ENCODE measurements at places on chromosomes 16 and 17.

- DNase-seq, result no peak
Measured at GRCh38 chr16:80971819-80972218, 34.9 kb downstream of the CMC2 start.

DNA sequence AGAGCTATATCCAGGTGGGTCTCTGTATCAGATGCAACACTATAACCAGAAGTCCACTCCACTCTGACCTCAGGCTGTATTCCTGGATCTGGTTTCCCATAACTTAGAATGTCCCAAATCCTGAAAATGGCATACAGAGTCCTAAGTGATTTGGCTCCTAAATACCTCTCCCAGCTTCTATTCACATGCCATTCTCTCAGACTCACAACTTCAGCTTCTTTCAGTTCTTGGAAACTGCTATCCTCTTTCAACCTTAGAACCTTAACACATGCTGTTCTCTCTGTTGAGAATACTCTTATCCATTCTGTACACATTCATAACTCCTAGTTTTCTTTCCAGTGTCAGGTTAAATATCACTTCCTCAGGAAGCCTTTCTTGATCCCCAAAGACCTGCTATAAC is 132.0 kb downstream of the BRIP1 start:
- no peak for DNase-seq

DNA sequence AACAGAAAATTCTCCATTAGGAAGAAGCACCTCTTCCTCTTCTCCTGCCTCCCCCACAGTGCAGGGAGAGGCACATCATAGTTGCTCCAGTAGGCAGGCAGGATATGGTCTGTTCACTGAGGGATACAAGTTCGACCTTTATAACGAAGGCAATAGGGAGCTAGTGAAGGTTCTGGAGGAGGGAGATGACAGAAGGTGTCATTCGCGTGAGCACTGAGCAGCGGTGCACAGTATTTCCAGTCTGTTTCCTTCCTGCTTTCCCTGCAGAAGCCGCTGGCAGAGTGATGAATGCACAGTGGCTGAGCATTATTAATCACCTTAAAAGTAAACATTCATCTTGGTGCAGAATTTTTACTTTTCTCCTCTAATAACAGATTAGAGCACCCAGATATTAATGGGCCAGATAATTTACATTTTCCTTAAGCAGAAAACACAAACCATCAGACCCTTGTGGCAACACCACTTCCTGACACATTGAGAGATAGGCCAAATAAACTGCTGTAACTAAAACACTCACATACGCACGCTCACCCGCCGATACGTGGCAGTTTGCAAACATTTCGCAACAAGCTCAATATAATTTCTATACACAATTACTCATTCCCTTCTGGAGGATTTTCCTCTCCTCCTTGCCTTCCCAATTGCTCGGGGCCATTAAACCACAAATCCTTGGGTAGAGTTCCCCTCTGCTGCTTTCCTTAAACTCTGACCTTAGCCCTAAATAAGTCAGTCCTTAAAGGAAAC is 69.5 kb downstream of the AIPL1 start:
- no peak for DNase-seq

- peak; percentile 45 for DNase-seq
Measured at GRCh38 chr17:74852237-74853047, 7.2 kb downstream of the GRIN2C start.

GRCh38 chr16:17556276-17557052 is 85.7 kb upstream of the XYLT1 start:
- no peak for DNase-seq

DNA sequence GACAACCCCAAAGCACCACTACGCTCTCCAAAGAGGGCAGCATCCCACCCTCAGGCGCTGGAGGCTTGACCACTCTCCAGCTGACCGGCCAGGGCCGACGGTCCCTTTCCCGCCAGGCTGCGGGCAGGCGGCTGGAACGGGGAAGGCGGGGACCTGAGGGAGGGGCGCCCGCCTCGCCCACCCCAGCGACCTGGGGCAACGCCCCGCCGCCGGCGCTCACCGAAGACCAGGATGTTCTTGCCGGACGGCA is 431 bp downstream of the DYNC1LI2 start:
- no peak for DNase-seq

- DNase-seq, result no peak
Measured at GRCh38 chr17:11608396-11608795, 10.1 kb downstream of the DNAH9 start.

DNA sequence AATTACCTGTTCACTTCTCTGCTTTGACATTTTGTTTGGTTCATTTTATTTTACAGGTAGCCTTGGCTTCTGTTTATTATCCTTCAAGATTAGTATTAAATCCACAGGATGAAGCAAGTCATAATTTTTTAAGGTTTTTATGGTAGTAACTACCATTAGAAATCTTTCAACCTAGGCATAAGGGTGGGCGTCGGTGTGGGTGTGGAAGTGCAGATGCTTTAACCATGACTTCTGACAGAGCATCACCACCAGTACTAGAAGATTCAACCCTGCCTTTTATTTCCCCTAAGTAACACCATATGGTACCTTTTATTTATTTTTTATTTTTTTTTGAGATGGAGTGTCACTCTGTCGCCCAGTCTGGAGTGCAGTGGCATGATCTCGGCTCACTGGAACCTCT is 22.7 kb downstream of the AP2B1 start:
- no peak for DNase-seq

DNA sequence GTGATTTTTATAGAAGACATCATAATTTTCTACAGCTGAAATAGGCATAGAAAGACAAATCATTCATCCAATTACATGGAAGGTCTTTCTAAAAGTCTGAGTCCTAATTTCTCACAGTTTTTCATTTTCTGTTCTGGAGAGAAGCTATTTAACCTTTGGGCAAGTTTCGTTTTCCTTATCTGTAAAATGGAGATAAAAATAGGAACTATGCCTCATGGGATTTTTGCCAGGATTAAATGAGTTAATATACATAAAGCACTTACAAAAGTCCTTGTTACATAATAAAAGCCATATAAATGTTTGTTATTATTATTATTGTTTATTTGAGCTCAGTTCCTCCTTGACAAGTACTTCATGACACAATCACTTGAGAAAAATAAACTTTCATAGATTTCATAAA is 121.4 kb downstream of the SKAP1 start:
- no peak for DNase-seq

DNA sequence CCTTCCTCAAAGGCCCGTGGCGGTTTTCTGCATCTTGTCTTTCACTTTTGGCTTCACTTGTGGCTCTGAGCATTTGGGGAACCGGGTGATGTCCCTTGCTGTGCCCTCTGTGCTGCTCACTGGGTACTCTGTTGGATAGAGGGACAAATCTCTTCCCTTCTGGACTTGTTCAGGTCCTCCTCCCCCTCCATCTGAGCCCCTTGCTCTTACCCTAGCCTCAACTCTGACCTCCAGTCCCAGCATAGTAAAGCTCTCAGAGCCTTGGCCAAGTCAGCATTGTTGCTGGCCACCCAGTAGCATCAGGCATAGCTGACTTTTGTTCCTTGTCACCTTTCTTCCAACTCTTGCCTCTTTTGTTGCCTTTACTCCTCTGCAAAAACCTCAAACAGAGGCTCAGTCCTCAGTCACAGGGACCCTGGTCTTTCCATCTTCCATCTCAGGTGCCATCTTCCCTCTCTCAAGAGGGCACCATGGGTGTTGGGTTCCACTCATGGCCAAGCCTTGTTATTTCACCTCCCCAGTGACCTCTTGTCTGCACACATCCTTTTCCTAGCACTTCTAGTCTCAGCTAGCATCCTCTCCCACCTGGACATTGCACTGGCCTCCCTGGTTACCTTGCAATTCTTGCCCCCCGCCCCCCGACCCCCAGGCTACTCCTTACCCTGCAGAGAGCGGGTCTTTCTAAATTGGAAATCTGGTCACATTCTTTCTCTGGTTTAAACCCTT is 393 bp upstream of the PSMB10 start:
- peak; percentile 81 for DNase-seq

GRCh38 chr16:16930309-16931000 is 540.3 kb downstream of the XYLT1 start:
- no peak for DNase-seq

GRCh38 chr17:4666296-4666695 is 24.8 kb upstream of the ALOX15 start:
- DNase-seq, result no peak

GRCh38 chr16:68074850-68075555 is 10.2 kb upstream of the NFATC3 start:
- DNase-seq, result peak; percentile 71

DNA sequence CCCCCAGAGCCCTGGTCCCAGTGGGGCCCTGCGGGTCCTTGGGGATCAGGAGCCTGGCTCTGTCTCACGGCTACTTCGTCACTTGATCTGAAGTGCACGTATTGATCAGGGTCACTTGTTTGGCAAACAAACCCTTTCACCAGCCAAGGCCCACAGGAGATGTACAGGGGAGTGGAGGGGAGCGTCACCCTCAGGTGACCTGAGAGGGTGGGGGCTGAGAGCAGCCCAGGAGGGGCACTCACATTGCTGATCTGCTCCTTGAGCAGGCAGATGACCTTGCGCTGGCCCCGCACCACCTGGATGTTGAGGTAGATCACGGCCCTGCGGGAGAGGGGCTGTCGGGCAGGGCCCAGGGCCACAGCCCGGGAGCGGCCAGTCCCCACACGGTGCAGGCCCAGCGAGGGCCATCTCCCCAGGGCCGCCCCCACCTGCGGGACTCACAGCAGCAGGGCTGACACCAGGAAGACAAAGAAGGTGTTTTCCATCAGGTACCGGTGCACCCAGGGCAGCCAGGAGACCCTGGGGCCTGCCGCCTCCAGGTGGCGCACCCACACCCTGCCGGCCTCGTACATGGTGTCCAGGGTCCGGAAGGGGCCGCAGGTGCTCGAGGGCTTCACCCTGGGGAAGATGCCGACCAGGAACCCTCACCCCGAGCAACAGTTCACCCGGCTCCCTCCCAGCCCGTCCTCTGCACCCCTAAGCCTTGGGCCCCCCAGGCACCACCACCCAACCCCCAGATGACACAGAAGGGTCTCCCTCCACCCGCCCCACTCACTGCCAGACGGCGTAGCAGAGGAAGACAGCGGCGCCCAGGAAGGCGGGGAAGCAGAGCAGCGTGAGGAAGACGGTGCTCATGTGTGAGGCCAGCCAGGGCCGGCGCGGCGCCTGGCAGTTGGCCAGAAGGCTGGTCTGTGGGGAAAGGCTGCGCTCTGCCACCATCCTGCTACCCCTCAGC is 11.3 kb downstream of the TMC6 start:
- DNase-seq, result no peak

- no peak for DNase-seq
Measured at GRCh38 chr16:55908641-55909040, 33.5 kb upstream of the CES5A start.

GRCh38 chr17:35559495-35560210 is 966 bp downstream of the SLFN14 start:
- DNase-seq, result no peak

- no peak for DNase-seq
Measured at GRCh38 chr17:49795372-49795771, 6.9 kb downstream of the KAT7 start.

DNA sequence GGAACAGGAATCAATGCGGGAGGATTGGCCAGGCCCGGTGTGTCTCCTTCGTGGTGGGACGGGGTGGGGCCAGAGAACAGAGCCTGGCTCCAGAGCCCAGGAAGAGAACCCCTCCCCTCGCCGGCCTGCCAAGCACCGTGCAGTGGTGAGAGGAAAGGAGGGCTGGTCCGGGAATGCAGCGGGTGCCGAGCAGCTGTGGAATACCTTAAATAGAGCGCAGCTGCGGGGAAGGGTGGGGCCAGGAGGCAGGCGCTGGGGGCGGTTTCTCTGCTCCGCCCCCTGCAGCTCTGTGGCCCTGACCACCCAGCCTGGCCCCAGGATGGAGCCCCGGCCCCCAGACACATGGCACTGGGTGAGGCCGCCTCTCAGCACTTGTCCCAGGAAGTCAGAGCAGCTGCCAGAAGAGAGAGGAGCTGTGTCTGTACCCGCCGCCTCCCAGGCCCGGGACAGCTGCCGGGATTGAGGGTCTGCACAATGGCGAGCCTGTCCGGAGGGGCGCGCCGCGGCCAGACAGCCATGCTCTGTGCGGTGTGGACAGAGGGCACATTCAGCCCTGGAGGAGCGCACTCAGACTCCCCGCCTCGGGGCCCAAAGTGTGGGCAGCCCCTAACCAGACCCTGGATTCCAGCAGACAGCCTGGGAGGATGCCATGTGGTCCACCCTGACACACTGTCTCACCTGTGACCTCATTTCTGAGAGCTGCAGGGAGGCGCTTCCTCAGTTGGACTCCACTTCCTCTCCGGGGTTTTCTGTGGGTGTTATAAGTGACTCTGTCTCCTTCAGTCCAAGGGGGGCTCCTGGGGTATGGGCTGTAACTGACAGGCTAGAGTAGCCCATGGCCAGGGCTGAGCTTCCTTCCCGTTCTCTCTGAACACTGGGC is 268.8 kb downstream of the SEC14L1 start:
- peak; percentile 69 for DNase-seq

- no peak for DNase-seq
Measured at GRCh38 chr16:57257455-57258070, 12.5 kb downstream of the ARL2BP start.

GRCh38 chr17:332023-332422 is 20.6 kb downstream of the RPH3AL start:
- no peak for DNase-seq

- DNase-seq, result no peak
Measured at GRCh38 chr17:64148017-64148631, 18.2 kb upstream of the ERN1 start.

DNA sequence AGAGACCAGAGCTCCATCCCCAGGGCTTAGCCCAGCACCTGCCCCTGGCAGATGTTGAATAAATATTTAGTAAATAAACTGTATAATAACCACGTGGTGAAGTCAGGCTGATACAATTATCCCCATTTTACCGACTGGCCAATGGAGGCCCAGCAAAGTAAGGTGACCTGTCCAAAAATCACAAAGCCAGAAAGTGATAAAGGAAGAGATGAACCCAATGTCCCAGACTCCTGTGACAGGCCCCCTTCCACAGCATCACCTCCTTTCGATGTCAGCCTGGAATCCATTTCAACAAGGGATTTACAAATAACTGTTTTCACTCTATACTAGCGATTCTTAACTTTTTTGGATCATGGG is 5.5 kb downstream of the TVP23A start:
- no peak for DNase-seq

DNA sequence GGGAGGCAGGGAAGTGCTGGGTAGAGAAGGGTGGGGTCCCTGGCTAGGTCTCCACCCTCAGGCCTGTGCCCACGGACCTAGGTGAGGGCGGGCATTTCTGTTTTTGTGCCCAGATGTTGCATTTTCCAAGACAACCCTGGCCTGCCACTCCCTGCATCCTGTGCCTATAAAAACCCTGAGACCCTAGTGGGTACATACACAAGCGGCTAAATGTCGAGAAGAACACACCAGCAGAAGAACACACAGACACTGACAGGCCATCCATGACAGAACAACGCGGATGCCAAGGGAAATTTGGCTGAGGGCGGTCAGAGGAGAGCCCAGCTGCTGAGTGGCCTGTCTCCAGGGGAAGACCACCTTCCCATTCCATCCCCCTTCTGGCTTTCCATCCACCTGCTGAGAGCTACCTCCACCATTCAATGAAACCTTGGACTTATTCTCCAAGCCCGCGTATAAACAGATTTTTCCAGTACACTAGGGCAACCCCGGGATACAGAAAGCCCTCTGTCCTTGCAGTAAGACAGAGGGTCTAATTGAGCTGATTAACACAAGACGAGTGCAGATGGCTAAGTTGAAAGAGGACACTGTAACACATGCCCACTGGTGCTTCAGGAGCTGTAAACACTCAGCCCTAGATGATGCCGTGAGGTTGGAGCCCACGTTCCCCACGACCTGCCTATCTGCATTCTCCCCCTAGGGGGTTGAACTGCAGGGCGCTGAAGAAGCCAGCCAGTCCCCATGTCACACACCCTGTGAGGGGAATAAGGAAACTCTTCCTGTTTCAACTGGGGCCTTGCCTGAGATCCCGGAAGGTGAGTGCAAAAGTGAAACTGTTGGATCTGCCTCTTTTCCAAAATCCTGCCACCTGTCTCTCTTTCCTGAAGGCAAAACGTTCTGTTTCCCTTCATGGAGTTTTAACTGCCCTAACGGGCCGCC is 147.2 kb upstream of the COX10 start:
- DNase-seq, result no peak

Data from CD4-positive, alpha-beta T cell treated with Interleukin-15 for 4 hours (primary cell).